Keratinocyte (primary cell): ENCODE measurements at places on chromosomes 2 and 18. TPM values are rescaled to one million over a fixed set of nuclear protein-coding genes. Genes with fewer than 3 reads are reported as not detected.

The PDE1A gene
- 0.06 to 0.10 TPM (median 0.07 TPM) in 3 replicates for polyA plus RNA-seq

GRCh38 chr18:31207391-31207790 is 44.7 kb upstream of the DSC1 start:
- H3K36me3 ChIP-seq, result no peaks in the 10 kb centered on the region
- peaks cover 59% of the 10 kb centered on the region for H3K4me1 ChIP-seq
- H3K27ac ChIP-seq, result peak overlapping the region; percentile 73
- H3K4me3 ChIP-seq, result peak overlapping the region; percentile 46
- H3K27me3 ChIP-seq, result no peaks in the 10 kb centered on the region

The SKOR2 gene
- not detected in 3 replicates for polyA plus RNA-seq

- peaks cover 12% of the 10 kb centered on the region for H3K27me3 ChIP-seq
- no peak for DNase-seq
- H3K27ac ChIP-seq, result no peak overlapping the region
- H3K36me3 ChIP-seq, result no peaks in the 10 kb centered on the region
Observed at GRCh38 chr18:34494359-34494696, 215.8 kb upstream of the DTNA start.

GRCh38 chr2:205128726-205129125 is 553.6 kb upstream of the NRP2 start:
- H3K4me1 ChIP-seq, result no peaks in the 10 kb centered on the region
- no peaks in the 10 kb centered on the region for H3K36me3 ChIP-seq
- H3K27ac ChIP-seq, result no peak overlapping the region
- DNase-seq, result no peak
- no peaks in the 10 kb centered on the region for H3K27me3 ChIP-seq
